ENCODE measurements at places on chromosomes 3 and 15.

GRCh38 chr3:57777774-57778173 lies 21.7 kb downstream of the SLMAP start:
- DNase-seq = no peak

DNA sequence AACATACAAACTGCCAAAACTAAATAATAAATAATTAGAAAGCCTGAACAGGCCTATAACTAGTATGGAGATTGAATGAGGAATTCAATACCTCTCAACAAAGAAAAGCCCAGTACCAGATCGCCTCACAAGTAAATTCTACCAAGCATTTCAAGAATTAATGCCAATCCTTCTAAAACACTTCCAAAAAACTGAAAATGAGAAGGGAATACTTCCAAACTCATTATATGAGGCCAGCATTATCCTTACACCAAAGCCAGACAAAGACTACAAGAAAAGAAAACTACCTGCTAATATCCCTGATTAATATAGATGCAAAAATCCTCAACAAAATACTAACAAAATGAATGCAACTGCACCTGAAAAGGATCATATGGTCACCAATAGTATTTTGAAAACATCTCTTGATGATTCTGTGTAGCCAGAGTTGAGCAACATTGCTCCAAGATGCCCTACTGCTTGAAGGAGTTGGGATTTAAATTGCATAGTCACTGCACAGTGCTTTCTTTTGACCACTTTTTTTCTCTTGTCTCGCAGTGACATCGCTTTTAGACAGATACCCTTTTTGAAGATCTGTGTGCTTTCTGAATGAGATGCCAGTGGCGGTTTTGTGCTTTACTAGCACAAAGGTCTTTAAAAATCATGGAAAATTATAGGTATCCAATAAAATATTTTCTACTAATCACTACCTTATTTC lies 487.2 kb upstream of the RASGRP1 start:
- no peak for DNase-seq

DNA sequence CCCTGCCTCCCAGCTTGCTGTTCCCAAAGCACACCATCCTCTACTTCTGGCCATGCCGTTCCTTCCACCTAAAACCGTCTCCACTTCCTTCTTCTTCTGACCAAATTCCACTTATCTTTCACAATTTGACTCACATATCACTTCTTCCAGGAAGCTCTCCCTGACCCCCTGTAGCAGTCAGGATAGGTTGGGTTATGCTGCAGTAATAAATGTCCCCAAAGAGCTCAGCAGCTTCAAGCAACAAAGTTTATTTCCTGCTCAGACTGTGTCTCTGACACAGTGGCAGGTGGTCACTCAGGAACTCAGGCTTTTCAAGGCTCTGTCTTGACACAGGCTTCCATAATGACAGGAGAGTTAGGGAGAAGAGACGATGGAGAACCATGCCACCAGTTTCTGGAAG lies 27.4 kb downstream of the SLC6A11 start:
- no peak for DNase-seq

GRCh38 chr3:189298469-189299375 lies 127.0 kb downstream of the TPRG1 start:
- DNase-seq = no peak

GRCh38 chr3:184145111-184145524 lies 10.0 kb downstream of the EIF2B5 start:
- no peak for DNase-seq

GRCh38 chr15:47206358-47206978 lies 510.8 kb upstream of the SEMA6D start:
- DNase-seq = no peak

GRCh38 chr3:64454179-64454578 lies 228.9 kb upstream of the PRICKLE2 start:
- DNase-seq = no peak

Data from NCI-H1417 treated with DMSO at 0.1 percent for 48 hours (cell line).